ENCODE measurements at places on chromosomes 5 and 9. TPM values are rescaled to one million over a fixed set of nuclear protein-coding genes. Genes with fewer than 3 reads are reported as not detected.

DNA sequence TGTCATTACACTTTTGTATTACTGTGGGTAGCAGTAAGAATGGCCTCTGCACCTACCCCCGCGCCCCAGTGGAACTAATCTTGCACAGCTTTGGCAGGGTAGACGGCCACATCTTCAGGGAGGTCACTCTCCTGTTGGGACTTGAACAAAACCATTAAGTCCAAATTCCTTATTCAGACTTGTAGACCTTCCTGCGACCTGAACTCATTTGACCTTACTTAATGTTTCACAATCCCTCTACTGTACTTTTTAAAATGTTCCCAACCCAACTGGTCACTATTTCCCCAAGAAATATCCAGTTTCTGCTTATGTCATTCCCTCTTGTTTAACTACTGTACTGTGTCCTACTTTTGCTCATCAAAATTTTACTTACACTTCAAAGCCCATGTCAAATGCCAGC is 5.3 kb upstream of the FAM120AOS start:
- DNase-seq: no peak

GRCh38 chr9:121082075-121082474 is 7.3 kb downstream of the CNTRL start:
- DNase-seq: no peak

- DNase-seq: no peak
These were observed 147.0 kb downstream of the GLIS3 start for GRCh38 chr9:4152876-4153275.

- DNase-seq: peak; percentile 53
These were observed 151.0 kb downstream of the GADD45G start for GRCh38 chr9:89755821-89756220.

GRCh38 chr5:133582971-133583370 is 29.4 kb downstream of the FSTL4 start:
- no peak for DNase-seq

DNA sequence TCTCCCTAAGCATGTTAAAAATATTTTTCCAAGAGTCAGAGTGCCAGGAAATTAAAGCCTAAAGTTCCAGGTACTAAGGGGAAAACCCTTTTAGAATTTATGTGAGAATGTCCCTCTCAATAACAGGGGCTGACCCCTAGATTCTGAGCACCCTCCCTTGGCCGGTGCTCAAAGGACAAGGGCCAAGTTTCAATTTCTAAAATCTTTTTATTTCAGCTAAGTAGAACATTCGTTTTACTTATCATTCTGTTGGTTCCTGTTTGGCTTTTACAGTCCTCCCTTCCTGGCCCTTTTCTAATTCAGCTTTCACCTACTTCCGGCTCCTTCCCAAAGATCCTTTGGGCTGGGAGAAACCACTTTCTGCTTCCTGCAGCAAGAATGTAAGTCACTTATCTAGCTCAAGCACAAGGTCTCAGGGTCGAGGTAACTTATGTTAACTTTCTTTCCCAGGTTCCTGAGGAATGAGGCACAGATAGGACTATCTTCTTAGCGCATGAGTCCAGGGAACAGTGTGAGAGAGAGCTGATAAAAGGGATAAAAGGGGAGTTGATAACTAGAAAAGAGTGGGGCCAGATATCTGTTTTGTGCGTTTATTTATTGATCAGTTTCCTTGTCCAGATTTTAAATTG is 34.6 kb upstream of the F2RL2 start:
- DNase-seq: no peak

- no peak for DNase-seq
These were observed 468.9 kb downstream of the ACTL7B start for GRCh38 chr9:108386859-108387384.

DNA sequence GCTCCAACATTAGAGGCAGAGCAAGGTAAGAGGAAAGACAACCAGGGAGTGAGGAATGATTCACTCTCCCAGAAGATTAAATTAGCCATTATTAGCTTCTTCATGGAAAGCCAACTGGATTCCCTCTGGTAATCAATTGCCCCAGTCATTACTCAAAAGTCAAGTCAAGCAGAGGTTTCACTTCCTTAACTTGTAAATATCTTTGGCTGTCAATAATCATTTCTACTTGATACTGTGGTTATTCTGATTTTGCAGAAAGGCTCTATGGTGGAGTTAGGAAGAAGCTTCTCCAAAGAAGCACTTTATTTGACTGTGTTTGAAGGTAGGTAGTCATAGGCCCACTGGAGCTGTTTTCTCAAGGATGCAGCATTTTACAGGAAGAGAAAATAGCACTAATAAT is 78.0 kb downstream of the JAKMIP2 start:
- DNase-seq: no peak

CDX1 gene
- total RNA-seq: 0.29 TPM

Data from mucosa of gallbladder (tissue), 1 donor.